ENCODE measurements at places on chromosomes 1 and 21.

DNA sequence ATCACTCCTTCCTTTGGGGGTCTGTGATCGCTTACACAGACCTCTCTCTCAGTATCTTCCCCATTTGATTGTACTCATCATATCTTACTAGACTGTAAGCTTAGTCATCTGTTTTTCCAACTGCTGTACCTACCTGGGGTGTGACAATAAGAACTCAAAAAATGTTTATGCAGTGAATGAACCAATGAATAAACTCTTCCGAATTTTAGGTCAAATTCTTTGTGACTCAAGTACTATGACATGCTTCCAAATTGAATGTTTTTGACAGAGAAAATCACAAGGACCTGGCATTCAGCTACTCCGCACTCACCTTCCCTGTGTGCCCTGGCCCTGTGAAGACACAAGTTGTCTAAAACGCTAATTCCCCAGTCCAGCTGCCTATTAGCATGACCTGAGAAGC, 42.1 kb downstream of the TMCO4 start:
- DNase-seq = no peak

- DNase-seq = no peak
Observed at GRCh38 chr1:225670806-225671733, 18.1 kb upstream of the ENAH start.

GRCh38 chr1:21490774-21491487, 18.3 kb upstream of the ALPL start:
- no peak for DNase-seq

DNA sequence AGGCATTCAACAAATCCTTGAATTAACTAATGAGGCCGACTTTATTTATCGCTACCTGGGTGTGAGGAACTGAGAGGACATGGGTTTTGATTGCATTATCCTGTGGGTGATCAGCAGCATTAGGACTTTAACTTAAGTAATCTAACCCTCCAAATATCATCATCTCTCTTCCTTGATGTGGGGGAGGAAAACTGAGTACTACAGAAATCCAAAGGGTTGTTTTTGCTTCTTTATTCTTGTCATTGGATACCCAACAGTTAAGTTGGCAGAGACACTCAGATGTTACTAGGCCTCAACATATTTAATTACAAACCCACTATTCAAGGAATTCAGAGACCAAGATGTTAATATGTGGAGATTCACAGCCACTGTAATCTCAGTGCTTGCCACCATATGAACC, 97.4 kb upstream of the ST6GALNAC5 start:
- DNase-seq = no peak

DNA sequence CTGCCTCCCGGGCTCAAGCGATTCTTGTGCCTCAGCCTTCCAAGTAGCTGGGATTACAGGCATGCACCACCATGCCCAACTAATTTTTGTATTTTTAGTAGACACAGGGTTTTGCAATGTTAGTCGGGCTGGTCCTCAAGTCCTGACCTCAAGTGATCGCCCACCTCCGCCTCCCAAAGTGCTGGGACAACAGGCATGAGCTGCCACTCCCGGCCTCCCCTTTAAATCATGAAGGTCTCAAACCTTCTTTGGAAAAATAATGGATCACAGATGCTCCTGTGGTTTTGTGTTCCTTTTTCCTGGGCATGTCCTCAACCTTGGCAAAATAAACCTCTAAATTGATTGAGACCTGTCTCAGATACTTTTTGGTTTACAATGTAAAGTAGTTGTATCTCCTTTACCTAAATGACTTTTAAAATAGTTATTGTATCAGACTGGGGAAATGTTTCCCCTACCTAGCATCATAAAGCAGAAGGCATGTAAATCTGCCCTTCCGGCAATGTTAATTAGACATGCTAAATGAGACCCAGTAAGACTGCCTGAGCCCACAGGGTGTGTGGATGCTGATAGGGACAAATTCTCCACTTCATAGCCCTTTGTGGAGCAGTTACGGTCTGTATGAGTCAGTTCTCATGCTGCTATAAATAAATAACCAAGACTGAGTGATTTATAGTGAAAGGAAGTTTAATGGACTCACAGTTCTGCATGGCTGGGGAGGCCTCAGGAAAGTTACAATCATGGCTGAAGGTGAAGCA, 27.8 kb downstream of the CBR1 start:
- DNase-seq = no peak

GRCh38 chr1:95118067-95118499, 928 bp downstream of the TLCD4 start:
- no peak for DNase-seq
